Renal pelvis (tissue), 12 donors: ENCODE measurements at places on chromosomes 3 and 15. TPM values are rescaled to one million over a fixed set of nuclear protein-coding genes. Genes with fewer than 3 reads are reported as not detected.

GRCh38 chr3:27719314-27720003, 2.7 kb downstream of the EOMES start:
- no peak for DNase-seq

- no peak for DNase-seq
These were observed 566.7 kb upstream of the ROBO1 start for GRCh38 chr3:80334534-80334933.

DNA sequence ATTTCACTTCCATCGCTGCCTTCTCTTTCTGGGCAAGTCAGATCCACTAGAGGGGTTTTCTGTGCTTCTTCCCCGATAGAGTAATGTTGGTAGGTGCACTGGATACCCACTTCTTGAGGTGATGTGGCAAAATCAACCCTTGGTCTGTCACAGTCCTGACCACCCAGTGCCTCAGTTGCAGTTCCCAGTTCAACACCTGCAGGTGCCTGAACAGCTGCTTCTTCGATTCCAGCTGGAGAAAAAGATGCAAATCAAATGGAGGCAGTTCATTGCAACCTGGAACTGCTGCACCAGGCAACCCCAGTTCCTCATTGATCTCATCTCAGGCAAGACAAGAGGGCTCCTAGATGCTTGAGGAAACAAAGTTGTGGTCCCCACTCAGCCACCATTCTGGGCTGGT, 186.6 kb downstream of the UBE2E2 start:
- DNase-seq: no peak

DNA sequence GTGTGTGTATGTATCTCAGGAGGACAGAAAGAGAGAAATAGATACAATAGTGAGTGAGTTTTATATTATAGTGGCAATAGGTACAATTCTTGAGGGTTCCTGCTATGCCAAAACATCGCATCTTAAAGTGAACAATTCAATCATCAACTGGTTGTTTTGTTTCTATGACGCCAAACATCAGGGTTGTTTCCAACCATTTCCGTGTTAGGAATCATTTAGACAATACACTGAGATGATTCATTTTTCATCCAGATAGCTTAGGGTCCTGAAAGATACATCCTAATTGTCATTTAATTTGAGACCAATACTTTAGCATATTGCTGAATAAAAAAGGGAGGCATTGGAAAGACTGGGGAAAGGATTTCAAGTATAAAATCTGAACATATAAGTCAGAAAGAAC, 472.2 kb downstream of the MCTP2 start:
- DNase-seq: no peak

DNA sequence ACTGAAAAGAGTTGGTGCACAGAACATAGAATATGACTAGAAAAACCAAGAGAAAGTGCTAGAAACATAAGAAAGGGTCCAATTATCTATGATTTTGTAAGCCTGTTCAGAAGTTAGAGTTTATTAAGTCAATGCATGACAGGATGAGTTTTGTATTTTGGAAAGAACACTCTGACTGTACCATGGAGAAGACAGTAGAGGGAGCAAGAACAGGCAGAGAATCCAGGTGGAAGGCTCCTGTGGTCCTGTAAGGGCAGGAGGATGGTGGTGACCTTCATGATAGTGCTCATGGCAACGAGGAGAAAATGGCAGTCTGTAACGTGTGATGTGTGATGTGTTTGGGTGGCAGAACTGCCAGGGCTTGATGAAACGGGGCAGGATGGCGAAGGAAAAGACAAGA, 249.1 kb downstream of the CTNNB1 start:
- DNase-seq: no peak

DNA sequence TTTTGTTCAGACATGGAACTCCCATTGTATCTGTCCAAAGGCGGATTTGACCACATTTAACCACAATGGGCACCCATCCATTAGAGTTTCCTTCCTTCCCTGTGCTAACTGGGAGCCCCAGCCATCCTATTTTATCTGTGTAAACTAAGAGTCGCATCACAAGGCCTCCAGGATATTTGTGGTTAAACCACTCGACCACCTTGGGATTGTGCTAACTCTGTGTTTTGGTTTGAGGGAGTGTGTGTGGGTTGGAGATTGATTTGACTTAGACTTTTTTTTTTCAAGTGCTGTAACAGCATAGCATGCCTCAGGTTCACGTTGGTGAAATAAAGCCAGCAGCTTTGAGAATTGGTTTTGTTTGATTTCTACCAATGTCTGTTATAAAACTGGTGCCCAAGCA, 100.4 kb upstream of the TP63 start:
- DNase-seq: no peak

DNA sequence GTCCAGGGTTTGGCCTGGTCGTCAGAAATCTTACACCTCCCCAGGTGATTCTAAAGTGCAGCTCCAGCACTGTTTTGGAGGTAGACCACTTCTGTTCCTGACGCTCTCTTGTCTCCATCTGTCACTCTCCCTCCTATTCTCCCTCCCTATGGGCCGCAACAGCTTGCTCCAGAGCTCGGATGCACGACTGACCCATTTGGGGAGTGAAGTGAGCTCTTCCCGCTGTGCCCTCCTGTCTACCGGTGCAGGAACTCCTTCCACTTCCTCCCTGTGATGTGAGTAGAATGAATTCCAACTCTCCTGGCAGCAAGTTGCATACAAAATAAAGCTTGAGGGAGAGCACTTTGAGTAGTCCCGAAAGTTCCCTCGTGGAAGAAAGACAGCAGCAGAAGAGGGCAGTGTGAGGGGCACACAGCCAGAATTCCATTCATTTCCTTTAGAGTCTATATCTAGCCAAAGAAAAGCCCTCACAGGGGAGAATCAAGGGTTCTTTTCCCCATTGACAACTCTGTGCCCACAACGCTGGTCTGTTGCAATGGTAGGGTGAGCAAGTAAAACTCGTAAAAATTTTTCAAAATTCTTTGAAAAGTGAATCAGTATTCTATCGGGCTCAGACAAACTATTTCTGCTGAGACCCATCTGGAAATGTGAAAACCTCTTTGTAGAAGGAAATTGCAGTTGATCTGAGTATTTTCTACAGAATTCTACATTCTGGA, 39.9 kb upstream of the BDH1 start:
- DNase-seq: no peak

GRCh38 chr15:85495096-85495495, 114.7 kb downstream of the AKAP13 start:
- peak; percentile 76 for DNase-seq

- no peak for DNase-seq
These were observed 109.1 kb downstream of the LPP start for GRCh38 chr3:188262913-188263683.

- no peak for DNase-seq
These were observed 183.8 kb upstream of the THBS1 start for GRCh38 chr15:39396979-39397615.

- DNase-seq: no peak
These were observed 11.6 kb downstream of the RPL15 start for GRCh38 chr3:23928524-23928923.

DNA sequence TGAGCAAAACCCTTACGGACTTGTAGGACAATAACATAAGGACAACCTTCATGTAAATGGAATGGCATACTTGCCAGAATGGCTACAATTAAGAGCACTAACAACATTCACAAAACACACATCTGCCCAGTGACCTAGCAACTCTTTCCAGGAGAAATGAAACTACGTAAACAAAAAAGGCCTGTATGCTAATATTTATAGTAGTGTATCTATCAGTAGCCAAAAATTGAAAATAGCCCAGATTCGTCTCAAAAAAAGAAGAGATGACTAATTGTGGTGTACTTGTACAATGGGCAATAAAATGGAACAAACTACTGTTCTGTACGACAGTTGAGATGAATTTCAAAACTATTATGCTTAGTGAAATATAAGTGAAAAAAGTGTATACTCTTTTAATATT, 38.4 kb downstream of the CMC1 start:
- no peak for DNase-seq

DNA sequence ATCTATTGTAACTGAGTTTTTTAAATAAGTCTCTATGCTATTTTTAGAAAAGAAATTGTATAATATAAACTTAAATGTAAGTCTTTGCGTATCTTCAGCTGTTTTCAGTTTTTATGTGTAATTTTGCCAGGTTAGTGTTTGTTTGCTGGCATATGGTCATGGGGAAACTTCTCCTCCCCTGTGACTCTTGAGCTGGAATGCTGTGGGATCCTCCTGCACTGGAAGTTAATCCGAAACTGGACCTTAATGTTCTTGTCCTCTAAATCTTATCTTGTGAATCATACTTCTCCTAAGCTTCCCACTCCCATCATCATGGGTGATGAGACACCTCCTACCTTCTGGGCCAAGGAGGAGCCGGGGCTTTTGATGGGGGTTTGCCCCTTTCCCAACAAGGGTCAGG, 52.4 kb upstream of the CHST2 start:
- DNase-seq: no peak

GRCh38 chr15:33158366-33158765, 36.1 kb downstream of the FMN1 start:
- DNase-seq: no peak

Gene ACAD11
- polyA plus RNA-seq: 63.4 TPM

Gene EFCC1
- 2.3 TPM for polyA plus RNA-seq

Gene CFAP91
- 28.0 TPM for polyA plus RNA-seq

Gene ALDH1L1
- 42.2 TPM for polyA plus RNA-seq

Gene EIF4E3
- polyA plus RNA-seq: 11.5 TPM

Gene CCDC9B
- polyA plus RNA-seq: 6.9 TPM

Gene EIF2A
- polyA plus RNA-seq: 146 TPM

Gene MCCC1
- 55.5 TPM for polyA plus RNA-seq

Gene CLASP2
- 47.1 TPM for polyA plus RNA-seq

Gene TEX55
- polyA plus RNA-seq: not detected

Gene TRAT1
- polyA plus RNA-seq: not detected
